ENCODE measurements at places on chromosomes 7 and 10.

- no peak for DNase-seq
Measured at GRCh38 chr7:129391546-129392171, 42.6 kb upstream of the STRIP2 start.

DNA sequence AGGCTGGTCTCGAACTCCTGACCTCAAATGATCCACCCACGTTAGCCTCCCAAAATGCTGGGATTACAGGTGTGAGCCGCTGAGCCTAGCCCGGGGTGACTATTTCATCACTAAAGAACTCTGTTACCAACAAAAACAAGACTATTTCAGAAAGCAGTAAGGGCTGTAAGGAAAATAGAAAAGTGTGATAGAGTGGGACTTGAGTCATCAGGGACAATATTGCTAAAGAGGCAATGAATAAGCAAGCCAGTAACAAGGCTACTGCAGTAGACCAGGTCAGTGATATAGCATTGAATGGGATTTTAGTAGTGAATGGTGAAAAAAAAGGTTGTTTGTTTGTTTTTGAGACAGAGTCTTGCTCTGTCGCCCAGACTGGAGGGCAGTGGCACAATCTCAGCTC is 51.7 kb downstream of the SVOPL start:
- DNase-seq = no peak

DNA sequence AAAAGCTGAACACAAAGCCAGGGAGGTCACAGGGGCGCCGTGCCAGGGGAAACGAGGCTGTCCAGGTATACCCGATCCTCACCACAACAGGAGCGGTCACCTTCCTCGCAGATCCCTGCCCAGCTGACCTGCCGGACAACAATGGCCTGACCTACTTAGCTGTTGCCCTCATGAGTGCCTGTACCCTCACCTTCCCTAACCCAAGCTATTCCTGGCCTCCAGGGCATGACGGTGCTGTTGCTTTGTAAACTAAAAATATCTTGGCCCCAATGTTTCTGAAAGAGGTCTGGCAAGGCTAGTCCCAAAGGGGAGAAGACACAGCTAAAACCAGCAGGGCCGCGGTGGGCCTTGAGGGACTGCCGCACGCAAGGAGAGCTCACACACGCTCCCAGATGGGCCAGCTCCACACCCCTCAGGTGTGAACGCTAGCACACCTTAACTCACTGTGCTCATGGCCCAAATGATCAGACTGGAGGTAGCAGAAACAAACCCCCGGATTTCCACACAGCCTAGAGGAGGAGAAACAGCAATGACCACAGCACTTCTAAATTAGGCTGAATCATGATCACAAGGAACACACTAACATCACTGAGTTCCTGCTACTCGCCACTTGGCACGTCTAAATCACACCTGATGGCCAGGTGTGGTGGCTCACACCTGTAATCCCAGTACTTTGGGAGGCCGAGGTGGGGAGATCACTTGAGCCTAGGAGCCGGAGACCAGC is 66.3 kb upstream of the CYTH3 start:
- no peak for DNase-seq

GRCh38 chr10:22702348-22702747 is 12.0 kb downstream of the PIP4K2A start:
- DNase-seq = no peak

DNA sequence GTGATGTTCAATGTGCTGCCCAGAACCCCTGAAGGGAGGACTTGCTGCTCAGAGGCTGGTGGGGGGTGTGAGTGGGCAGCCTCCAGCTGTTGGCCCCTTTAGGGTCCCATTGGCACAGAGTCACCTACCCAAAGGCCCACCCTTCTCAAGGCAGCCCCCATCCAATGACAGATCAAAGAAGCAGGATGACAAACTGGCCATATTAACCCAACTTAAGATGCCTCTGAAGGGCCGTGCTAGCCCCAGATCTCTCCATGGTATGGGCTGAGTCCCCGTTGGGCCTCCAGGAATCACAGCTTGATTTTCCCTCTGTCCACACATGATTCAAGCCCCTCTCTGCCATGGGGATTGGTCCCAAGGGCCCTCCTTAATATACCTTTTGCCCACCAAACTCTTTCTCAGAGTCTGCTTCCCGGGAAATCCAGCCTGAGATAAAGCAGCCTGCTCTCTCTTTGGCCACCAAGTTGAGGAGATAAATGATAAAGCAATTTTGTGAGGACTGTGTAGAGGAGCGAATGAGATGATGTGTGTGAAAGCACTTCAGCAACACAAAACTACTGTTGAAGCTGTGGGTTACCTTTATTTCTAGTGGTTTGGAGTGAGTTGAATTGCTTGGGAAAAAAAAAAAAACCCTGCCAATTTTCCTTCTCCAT is 38.2 kb upstream of the C10orf71 start:
- DNase-seq = no peak

DNA sequence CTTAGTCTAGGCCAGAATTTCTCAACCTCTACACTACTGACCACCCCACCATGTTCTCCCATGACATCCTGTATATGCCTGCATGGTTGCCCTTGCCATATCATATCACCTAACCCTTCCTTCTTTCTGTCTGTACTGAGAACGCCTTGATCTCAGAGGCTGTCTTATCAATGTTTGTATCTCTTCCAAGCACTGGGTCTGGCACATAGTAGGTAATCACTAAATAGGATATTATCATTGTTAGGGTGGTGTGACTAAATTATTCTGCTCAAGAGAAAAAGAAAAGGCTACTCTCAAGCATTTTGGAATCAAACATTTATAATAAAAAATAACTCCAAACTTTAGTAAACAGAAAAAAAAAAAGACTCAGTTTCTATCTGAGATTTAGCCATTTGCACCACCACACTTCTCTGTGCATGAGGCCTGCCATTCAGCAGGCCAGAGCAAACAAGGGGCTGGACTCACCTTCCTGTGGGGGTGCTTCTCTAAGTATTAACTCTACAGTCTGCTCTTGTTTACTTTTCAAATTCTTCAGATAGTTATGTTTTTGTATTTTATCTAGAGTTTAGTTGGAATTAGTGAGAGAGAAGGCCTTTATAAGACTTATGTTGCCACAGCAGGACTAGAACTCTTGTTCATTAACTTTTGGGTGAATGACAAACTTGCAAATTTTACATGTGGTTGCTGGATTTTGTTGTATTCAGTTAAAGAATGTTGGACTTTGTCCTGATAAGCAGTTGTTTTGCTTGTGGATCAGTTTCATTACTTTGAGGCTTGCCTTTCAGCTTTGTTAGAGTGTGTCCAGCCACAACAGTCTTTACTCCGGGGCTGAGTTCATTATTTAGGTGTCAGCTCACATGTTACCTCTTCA is 5.4 kb downstream of the AGBL3 start:
- no peak for DNase-seq

DNA sequence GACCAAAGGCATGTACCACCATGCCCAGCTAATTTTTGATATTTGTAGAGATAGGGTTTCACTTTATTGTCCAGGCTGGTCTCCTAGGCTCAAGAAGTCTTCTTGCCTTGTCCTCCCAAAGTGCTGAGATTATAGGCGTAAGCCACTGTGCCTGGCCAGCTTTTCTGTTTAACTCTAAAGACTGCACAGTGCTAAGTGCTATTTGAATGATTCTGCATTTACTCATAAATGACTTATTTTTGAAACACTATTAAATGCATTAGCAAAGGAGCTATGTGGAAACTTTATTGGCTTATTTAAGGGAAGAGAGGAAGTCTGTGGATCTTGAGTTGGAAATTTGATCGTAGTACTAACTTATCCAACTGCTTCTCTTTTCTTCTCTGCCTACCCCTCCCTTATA is 89.1 kb downstream of the NT5C2 start:
- DNase-seq = no peak

DNA sequence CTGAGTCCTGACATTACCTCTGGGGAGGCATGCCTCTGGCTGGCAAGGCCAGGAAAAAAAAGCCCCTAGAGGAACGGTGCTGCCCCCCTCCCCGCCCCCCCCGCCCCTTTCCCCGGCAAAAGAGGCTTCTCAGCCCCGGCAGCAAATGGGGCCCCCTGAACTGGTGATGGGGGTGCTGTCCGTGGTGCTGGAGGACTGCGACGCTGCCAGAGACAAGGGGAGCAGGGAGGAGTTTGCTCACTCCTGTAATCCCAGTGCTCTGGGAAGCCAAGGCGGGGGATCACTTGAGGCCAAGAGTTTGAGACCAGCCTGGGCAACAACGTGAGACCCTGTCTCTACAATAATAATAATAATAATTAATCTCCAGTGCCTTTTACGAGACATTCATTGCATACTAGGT is 23.7 kb downstream of the SRRM3 start:
- no peak for DNase-seq

- no peak for DNase-seq
Measured at GRCh38 chr10:22171131-22171530, 46.7 kb downstream of the EBLN1 start.

- no peak for DNase-seq
Measured at GRCh38 chr10:24900888-24901685, 51.3 kb downstream of the PRTFDC1 start.

GRCh38 chr10:73093922-73094850 is 2.5 kb downstream of the P4HA1 start:
- no peak for DNase-seq

GRCh38 chr7:83652481-83652880 is 3.5 kb upstream of the SEMA3E start:
- no peak for DNase-seq

GRCh38 chr10:63286340-63286739 is 153.2 kb downstream of the NRBF2 start:
- no peak for DNase-seq

- DNase-seq = no peak
Measured at GRCh38 chr10:78306358-78306757, 272.7 kb downstream of the RPS24 start.

DNA sequence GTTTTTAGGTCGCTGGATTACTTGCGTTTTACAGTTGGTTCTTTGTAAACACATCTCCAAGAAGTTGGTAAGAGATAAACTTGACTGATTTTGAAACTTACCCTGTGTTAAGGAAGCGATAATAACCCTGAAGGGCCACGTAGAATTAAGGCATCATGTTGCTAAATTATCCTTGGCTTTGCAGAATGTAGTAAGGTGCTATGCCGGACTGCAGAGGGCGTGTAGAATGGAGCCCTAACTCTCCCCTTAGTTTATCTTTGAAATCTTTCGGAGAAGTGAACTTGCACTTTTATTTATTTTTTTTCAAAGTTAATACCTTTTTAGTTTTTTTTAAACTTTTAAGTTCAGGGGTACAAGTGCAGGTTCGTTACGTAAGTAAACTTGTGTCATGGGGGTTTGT is 208.8 kb upstream of the DKK1 start:
- DNase-seq = no peak

- no peak for DNase-seq
Measured at GRCh38 chr10:15099886-15100285, 2.7 kb downstream of the RPP38 start.

GRCh38 chr10:76026905-76027304 is 595.5 kb downstream of the LRMDA start:
- DNase-seq = no peak

- DNase-seq = no peak
Measured at GRCh38 chr10:68032113-68032512, 43.0 kb downstream of the HERC4 start.

DNA sequence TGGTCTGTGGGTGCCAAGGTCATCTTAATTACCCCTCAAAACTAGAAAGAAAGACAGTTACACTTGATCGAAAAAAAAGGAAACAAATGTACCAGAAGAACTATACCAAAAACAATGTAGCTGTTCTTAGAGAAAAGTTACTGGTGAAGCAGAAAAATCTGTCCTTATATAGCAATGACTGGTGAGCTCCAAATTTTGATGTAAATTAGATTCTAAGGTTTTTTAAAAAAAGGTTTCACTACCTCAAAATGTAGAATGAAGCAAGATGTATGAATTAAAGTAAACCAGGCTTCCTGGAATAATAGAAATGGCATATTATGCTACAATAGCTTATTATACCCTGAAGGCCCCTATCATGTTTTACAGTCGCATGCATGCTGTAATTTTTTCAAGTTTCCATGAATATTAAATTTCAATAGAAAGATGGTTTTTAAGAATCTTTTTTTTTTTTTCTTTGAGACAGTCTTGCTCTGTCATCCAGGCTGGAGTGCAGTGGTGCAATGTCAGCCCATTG is 28.4 kb upstream of the FKBP9 start:
- no peak for DNase-seq

- no peak for DNase-seq
Measured at GRCh38 chr10:78459639-78460037, 426.0 kb downstream of the RPS24 start.

DNA sequence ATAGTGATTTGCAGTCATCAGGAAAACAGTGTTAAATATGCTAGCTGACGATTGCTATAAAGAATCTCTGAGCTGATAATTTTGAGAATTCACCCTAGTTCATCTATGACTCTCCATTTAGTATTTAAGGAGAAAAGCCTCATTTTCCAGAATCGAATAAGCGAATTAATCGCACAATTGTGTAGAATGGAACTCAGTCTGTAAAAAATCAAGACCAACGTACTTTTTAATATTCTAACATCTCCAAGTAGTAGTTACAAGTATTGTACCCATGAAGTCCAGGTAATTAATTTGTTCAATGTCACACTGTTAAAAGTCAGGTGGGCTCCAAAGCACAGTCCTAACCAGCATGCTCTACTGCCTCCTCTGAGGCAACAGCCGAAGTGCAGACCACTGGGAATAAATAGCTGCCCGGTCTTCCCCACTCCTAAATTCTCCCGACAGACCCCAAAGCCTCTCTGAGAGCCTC is 380 bp upstream of the AGBL3 start:
- DNase-seq = no peak

GRCh38 chr10:43084812-43085211 is 7.9 kb downstream of the RET start:
- no peak for DNase-seq

- no peak for DNase-seq
Measured at GRCh38 chr10:45241865-45242520, 73.4 kb downstream of the OR13A1 start.

DNA sequence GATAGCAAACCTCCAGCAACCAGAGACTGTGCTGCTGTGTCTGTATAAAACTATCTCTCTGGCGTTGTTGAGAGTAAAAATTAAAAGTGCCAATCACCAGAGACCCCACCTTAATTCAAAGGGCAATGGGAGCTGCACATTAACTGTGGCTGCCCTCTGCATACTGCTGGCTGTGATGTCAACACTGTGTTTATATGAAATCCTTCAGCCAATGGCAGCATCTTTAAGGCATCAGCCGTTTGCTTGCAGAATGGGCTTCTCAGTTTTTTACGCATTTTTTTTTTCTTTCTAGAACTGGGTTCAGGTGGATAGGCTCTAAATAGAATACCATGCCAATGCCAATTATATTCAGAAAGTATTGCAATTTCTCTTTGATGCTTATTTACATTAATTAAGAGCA is 47.7 kb downstream of the CHN2 start:
- no peak for DNase-seq

DNA sequence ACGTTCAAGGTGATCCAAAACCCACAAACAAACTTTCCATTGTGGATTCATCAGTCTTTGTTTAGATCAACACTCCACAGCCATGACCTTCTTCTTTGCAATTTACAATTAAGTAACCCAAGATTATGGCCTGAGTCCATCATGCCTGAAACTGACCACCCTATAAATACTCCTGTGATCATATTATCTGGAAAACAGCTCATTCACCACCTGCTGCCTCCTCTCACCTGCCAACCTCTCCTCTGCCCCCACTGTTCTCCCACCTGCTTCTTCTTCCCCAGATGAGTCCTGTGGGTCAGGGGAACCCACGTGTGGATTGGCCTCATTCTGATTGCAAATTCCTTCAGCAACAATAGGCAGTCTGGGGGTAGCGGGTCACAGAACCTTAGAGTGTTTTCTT is 81.4 kb downstream of the ABLIM1 start:
- no peak for DNase-seq
